ENCODE measurements at places on chromosomes 3 and 15.

GRCh38 chr3:77605308-77605707, 565.4 kb downstream of the ROBO2 start:
- no peak for DNase-seq

DNA sequence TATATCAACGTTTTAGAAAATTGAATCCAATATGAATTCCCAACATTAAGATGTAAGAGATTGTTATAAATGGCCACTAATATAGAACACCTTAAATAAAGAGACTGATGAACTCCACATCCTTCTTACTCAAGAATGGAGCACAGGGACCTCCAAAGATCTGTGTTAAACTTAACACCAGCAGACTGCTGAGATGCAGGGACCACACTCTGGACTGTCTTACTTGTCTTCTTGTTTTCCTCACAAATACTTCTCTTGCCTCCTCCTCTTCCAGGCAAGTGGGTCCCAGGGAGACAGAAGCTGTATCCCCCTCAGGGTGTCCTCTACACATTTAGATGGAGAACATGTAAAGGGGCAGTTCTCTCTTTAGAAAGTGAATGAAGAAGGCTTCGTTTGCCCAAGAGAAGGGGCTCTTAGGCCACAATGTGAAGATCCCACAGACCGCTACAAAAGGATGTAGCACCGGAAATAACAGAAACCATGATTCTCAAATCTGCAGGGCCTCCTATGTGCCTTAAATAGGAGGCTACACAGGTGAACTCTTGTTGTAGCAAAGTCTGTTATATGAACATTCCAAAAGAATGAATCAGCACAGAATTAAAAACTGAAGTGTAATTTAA, 52.2 kb downstream of the SATB1 start:
- peak; percentile 10 for DNase-seq

DNA sequence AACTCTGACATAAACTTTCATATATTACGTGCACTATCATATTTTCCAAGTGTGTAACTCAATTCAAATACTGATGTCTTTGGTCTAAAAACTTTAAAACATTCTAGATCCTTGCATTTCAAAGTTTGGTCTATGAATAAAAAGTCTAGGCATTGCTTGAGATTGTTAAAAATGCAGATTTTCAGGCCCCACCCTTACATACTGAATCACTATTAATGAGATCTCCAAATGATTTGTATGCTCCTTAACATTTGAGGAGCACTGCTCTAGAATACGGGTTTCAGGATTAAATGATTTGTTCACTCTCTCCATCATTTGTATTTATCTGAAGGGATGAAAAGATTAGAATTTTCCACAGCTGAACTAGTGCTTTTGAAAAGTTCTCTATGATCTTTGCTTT, 202.9 kb downstream of the KBTBD8 start:
- no peak for DNase-seq

DNA sequence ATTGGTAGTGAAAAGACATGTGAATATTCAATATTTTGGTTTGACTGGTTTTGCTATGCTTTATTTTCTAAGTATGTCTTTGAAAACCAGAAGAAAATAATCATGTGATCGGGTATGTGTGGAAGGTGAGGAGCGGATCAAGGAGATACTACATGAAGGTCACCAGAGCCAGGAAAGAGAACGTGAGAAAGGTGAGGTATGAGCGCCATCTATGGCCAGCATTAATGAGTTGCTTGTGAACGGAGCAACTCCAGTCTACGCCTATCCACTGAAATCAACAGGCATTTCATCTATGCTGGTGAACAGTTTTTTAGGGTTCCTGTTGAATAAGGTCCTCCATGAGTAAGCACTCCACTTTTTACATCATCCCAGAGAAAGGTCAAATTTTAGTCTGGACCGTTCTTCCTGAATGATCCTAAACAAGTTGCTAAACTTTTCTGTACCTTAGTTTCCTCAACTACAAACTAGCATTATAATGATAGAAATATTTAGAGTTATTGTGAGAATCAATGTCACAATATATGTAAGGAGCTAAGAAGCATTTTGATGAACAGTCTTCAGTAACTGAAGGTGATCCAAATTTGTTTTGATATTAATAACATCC, 1435.2 kb upstream of the CADM2 start:
- no peak for DNase-seq

- DNase-seq, result no peak
Observed at GRCh38 chr15:53580366-53580765, 179.1 kb downstream of the WDR72 start.

GRCh38 chr3:186974824-186975313, 44.5 kb downstream of the ST6GAL1 start:
- no peak for DNase-seq

- DNase-seq, result peak; percentile 46
Observed at GRCh38 chr15:52527911-52528563, 643 bp downstream of the MYO5A start.

GRCh38 chr3:33908250-33908851, 109.9 kb downstream of the PDCD6IP start:
- no peak for DNase-seq

- no peak for DNase-seq
Observed at GRCh38 chr3:184222521-184222920, 6.9 kb upstream of the VWA5B2 start.

- no peak for DNase-seq
Observed at GRCh38 chr15:55915221-55915620, 78.2 kb downstream of the NEDD4 start.

DNA sequence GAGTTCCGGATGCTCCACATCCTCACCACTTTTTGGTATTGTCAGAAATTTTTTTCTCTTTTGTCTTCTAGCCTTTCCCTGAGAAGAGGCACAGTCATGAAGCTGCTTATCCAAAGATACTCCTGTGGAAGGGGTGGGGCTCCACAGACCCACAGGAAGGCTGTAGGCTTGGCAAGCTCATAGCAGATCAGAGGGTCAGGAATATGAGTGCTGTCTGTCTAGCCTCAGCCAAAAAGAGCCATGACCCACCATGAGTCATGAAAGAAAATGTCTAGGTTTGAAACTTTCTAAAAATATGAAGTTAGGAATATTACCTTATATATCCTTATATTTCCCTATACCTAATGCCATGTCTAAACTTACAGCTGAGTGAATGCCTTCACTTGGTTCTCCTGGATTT, 118.2 kb upstream of the THBS1 start:
- no peak for DNase-seq

- no peak for DNase-seq
Observed at GRCh38 chr15:69699096-69699495, 246.5 kb downstream of the RPLP1 start.

GRCh38 chr15:38564557-38565286, at the start of gene RASGRP1:
TSS of gene RASGRP1 (minus strand) at chr15:38564814. CDS start at chr15:38564628, 186 bp downstream.
- DNase-seq, result peak; percentile 90

- no peak for DNase-seq
Observed at GRCh38 chr3:170560717-170561382, 25.0 kb downstream of the SLC7A14 start.

DNA sequence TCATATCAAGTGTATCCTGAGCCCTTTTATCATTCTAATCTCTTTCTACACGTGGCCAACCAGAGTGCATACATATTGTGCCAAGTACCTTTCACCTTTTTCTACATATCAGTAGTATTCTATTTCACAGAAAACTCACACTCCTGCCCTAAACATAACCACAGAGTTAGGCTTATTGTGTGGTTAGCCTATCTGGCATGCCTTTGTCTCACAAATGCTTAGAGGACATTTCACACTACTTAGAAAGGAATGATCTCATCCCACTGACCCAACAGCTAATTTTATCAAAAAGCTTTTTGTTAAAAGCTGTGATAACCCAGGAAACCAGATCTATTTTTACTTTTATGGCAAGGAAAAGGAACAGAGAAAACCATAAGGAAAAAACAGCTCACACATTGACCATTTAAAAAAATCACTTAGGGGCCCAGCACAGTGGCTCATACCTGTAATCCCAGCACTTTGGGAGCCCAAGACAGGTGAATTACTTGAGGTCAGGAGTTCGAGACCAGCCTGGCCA, 17.8 kb upstream of the MAP4 start:
- peak; percentile 20 for DNase-seq

DNA sequence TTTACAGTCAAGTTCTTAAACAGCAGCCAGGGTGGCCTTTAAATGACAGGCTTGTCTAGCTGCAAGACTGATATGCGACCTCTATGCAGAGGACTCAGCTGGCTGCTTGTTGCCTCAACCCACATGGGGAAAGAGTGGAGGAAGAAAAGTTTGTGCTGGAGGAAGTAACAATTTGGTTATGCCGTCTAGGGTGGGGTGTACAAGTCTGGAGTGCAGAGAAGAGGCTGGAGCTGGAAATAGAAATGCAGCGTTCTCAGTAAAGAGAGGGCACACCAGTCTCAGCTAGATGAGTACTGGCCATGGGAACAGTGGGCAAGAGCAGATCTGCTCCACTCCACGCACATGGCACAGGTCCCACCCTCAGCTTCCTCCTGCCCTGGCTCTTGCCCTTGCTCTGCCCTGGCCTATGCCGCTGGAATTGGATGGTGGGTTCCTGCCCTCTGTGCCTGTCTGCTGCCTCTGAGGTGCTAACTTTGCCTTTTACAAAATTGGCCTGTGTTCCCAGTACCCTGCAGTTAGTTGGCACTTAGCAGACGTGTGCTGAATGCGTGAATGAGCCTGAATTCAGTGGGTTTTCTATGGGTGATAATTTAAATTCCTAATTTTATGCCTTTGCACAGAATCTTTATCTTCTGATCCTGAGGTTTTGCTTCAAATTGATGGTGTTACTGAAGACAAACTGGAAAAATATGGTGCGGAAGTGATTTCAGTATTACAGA, 59.7 kb upstream of the FURIN start:
- no peak for DNase-seq

DNA sequence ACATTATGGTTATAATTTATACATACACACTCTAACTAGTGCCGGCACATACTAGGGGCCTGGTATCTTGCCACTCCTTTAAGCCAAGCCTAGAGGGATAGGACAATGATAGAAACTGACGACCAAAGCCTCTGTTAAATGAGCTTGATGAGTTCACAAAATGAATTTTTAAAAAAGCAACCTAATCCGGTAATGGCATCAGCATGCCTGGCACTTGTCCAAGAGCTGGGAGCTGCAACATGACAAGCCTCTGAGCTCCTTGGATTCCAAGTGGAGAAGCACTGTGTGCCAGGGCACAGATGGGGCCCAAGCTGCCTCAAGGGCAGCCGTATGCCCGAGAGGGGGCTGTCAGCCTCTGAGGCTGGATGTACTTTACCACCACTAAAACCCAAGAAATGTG, 9.7 kb downstream of the ETV5 start:
- no peak for DNase-seq

- DNase-seq, result no peak
Observed at GRCh38 chr3:50604628-50605588, 6.7 kb downstream of the CISH start.

- no peak for DNase-seq
Observed at GRCh38 chr3:168061332-168061996, 34.3 kb downstream of the GOLIM4 start.

DNA sequence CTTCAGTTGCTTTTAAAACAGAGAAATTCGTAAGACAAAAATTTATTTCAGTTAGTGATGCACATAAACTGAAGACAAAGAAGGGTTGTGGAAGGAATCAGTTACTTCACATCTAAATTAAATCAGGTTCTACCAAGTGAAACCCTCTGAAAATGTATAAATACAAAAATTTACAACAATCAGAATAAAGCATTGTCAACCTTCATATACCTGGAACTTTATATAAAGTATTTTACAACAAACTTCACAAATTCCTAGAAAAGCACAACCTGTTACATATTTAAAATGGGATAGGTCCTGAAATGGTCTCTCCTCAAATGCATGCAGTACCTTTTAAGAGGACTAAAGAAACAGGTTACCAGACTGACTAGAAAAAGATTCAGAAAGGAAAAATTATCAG, 26.9 kb downstream of the ATOSA start:
- DNase-seq, result no peak

DNA sequence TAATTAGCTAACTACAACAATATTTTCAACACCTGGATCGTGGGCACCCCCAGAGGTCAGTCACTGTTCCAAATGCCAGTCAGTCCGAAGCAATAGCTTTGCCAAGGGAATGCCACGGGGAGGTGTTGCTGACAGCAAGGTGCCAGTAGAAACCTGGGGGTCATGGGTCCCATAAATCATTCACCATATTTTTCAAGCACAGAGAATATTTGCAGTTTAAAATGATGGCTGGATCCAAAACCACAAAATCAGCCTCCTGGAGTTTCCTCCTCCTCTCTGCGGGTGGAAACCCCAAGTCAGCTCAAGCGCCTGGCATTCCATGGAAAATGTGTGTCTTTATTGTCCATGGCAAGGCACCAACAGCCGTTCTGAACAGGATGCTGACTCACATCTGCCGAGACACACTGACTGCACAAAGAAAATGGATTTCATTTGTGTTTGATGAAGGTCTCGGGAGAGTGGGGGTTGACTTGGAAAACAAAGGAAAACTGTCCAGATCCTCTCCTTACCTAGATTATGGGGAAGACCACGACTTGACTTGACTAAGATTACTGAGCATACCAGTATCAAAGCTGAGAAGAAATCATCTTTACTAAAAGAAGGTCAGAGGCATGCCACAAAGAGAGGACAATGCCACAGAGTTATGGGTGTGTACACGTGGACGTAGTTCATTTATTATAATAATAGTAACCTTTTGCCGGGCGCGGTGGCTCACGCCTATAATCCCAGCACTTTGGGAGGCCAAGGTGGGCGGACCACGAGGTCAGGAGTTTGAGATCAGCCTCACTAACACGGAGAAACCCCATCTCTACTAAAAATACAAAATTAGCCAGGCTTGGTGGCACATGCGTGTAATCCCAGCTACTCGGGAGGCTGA, 26.4 kb downstream of the ANXA2 start:
- no peak for DNase-seq

DNA sequence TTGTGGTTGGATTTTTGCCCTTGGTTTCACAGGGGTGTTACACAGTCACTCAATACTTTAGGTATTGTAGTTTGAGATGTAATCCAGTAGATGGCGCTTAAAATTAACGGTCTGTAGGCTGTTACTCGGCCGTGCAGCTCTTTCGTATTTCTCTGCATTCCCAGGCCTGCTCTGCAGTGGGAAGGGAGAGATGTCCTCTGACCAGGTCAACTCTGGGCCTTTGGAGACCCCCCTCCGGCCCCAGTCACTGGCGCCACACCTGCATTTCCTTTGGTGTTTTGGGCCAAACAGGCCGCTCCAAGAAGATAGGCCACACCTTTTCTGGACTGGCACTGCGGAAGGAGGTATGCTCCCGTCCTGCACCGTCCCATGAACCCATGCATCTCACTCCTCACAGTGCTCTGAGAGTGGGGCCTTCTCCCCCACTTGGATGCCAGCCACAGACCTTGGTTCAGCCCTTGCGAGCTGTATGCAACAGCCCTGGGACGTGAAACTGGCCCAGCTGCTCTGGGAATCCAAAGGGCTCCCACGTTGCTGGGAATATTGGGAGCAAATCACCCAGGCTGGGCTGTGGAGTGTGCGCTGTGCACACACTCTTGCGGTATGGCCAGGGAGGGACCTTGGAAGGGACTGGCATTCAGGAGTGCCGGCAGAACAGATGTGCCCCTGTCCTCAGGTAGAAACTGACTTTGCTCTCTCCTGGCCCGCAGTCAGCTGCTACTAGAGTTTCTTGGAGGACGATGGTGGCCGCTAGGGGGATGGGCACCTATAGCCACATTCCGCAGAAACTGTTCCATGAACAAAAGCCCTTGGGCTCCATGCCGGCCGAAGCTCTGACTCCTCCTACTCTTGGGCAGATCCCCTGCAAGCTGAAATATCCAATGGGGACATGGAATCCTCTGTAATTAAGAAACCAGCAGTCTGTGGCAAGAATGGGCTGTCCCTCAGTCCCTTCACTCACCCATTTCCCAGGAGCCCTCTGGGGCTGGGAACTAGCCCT, 410.5 kb upstream of the CADM2 start:
- DNase-seq, result no peak
